ENCODE measurements at places on chromosomes 12 and 14.

- DNase-seq, result no peak
Measured at GRCh38 chr12:52395761-52396434, 10.2 kb downstream of the KRT82 start.

DNA sequence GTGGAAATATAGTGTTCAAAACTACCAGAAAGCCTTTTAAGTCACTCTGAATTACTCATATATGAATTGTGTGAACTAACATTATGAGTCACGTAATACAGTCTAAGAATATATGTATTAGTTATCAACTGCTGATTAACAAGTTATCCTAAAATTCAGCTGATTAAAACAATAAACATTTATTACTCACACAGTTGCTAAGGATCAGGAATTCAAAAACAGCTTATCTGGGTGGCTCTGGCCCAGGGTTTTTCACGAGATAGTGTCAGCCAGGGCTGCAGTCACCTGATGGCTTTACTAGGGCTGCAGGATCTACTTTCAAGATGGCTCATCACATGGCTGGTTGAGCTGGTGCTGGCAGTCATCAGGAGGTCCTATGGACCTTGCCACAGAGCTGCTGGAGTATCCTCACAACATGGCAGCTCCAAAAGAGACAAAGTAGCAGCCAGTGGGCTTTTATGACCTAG lies 36.5 kb downstream of the CORO1C start:
- DNase-seq, result no peak

DNA sequence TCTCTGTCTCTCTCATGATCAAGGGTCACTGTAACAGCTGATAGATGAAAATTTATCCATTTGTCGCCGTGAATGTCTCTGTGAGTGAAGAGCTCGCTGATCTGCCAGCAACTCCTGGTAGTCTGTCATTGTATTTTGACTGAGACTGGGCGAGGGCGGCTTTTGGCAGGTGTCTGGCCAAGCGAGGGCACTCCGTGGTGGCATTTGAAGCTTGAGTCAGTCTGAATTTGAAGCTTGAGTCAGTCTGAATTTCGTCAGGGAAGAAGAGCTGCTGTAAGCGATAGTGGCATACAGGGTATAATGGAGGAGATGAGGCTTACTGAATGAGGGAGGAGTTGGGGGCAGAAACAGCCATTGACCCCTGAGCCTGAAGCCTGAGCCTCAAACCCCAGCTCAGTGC lies 56.8 kb upstream of the FAM181A start:
- no peak for DNase-seq

DNA sequence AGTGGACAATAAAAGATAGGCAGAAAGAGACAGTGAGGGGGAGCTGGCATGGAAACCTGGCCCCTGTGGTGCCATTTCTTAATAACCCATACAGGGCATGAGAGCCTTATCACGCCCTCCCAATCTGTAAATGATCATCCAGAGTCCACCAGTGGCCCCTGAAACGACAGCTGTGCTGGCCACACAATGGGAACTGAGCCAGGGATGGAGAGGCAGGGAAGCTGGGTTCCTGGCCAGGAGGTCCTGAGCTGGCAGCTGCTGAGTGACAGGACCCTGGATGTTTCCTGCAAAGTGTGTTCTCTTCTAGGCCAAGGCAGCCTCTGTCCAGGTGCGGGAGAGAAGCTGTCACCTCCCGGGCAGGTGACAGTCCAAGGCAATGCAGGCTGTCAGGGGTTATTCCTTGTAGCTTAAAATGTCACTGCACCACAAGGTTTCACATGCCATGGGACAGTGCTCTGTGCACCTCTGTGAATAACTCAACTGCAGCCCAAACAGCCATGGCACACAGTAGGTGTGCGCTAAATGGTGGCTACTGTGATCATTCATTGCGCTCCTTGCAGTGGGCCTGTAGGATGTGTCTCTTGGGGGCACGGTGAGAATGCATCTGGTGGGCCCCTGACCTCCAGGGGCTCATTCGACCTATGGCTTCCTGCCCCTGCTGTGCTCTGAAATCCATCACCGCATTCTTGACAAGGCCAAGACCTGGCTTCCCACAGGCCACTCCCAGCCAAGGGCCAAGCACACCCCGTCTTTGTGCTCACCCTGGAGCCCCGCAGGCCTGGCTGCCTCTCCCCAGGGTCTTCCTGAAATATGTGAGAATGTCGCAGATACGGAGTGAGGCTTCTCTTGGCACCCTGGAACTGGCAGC lies 46.3 kb upstream of the BCL11B start:
- no peak for DNase-seq

DNA sequence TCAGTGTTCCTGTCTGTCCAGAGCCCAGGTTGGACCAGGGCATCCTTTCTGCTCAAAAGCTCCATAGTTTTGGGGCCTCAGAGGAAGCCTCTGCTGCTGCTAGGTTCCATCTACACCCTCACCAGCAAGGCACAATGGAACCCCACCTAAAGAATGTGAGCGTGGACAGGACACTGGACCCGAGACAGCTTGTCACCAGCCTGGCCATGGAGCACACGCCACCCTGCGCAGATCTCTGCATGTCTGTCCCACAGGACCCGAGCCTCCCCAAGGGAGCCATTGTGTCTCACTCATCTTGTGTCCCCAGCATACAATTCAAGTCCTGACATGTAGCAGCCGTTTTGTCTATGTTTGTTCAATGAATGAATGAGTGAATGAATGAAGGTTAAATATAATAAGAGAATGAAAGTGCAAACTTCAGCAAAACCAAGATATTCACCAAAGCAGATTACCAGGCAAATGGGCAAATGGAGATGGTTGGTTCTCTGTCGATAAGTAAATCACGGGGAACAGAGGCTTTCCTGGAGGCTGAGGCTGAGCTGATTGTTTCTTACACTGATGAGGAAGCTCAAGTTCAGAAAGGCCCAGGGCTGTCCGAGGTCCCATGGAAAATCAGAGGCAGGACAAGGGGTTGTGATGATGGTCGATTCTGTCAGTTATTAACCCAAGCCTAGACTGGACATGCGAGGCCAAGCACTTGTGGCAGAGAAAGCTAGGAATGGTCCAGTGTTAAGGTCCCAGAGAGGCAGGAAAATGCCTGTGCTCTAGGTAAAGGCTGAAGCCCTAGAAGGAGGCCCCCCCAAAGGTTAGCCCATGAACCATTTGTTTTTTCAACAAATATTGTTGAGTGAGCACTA lies 27.0 kb downstream of the SERPINA3 start:
- DNase-seq, result no peak

DNA sequence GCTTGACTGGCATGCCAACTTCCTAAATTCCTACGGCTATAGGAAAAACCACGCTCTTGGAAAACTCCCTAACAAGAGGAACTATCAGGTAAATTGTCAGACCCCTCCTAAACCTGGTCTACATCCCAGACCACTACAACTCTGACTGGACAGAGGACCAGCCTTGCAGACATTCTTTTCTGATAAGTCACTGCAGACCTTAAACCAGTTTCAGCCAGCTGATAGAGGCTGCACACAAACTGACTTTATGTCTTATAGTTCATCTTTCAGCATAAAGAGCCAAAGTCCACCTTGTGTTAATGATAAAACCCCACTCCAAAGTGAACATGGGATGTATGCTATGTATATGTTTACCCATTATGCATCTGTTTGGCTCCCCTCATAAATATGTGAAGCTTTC lies 166.6 kb downstream of the KTN1 start:
- DNase-seq, result no peak

- no peak for DNase-seq
Measured at GRCh38 chr12:77337362-77337761, 272.0 kb upstream of the E2F7 start.
